ENCODE measurements at places on chromosomes 3 and 15. TPM values are rescaled to one million over a fixed set of nuclear protein-coding genes. Genes with fewer than 3 reads are reported as not detected.

DNA sequence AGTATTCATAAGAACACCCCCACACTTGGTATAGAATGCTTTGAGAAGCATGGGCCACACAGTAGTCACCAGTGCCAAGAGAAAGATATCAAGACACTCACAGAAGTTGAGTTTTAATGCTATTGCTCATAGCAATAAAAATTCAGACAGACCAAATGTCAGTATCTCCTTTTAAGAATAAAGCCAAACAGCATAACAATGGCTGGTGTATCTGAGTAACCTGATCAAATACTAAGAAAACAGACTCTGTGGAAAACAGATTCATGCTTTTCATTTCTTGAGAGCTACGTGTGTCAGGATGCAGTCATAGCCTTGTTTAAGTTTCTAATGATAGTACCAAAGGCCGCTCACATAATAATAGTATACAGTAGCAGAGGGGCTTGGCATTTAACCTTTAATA is 778.5 kb downstream of the MECOM start:
- no peak for DNase-seq

DNA sequence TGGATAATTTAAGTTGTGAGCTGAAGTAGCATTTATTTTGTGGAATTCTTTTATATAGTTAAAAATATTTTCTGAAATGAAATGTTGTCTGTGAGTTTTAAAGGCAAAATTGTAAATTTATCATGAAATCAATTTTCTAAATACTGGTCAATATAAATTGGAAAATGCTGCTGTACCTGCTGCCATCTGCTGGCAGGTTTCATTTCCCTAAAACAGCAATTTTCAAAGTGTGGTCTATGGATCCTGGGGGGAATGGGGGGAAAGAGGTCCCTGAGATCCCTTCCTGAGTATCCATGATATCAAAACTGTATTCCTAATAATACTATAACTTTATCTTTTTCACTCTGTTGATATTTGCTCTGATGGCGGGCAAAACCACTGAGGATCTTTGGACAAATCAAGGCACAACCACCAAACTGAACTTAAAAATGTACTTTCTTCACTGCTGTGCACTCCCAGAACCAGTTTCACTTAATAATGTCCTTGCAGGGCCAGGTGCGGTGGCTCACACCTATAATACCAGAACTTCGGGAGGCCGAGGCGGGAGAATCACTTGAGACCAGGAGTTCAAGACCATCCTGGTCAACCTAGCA is 17.2 kb upstream of the CCR4 start:
- DNase-seq: no peak

- DNase-seq: no peak
These were observed 18.8 kb upstream of the GOLGA8J start for GRCh38 chr15:30063835-30064546.

GRCh38 chr3:40470701-40471100 is 6.2 kb upstream of the ZNF619 start:
- DNase-seq: no peak

- DNase-seq: no peak
These were observed 348.4 kb upstream of the THBS1 start for GRCh38 chr15:39232512-39232911.

DNA sequence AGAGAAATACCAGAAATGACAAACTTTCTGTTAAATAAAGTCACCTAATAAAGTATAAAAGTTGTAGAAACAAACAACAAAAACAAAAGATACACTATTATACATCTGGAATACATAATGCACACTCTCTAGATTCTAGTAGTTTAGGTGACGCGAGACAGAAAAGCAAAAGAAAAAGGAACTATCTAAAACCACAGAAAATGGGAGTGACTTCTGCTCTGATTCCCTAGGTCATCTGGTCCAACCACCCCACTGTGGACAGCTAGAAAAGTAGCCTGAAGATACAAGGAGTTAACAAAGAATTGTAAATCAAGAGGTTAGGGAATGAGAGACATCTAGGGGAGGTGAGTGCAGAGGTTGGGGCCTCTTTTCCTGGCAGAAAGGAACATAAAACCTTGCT is 39.1 kb downstream of the DHX36 start:
- no peak for DNase-seq

DNA sequence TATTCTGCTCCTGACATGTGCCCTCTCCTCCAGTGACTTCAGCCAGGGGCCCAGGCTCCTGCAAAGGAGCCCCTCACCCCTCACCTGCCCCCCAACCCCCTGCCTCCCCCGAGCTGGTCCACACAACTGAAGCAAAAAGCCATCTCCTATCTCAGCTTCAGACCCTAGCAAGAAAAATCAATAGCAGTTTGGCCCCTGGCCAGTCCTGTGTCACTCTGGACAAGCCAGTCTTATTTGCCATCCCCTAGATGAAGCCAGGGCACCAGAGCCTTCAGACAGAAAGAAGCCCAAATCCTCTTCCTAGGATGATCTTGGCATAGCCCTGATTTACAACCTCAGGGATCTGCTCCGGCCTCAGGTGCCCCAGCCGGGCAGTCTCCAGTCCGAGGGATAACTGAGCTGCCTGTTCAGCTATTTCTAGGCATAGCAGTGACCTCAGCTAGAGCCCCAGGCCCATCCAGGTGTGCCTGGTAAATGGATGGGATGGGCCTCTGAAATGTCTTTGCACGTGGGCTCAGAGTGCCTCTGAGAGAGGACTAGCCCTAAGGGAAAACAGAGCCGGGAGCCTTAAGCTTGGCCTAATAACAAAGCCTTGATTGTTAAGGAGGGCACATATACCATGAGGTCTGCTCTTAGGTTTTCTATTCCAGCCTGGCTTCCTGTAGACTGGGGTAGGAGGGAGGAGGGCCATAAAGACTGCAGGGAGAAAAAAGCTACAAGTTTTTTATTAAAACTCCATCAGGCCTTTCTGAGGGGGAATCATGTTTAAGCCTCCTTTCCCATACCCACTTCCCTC is 242.0 kb downstream of the SHQ1 start:
- no peak for DNase-seq

DNA sequence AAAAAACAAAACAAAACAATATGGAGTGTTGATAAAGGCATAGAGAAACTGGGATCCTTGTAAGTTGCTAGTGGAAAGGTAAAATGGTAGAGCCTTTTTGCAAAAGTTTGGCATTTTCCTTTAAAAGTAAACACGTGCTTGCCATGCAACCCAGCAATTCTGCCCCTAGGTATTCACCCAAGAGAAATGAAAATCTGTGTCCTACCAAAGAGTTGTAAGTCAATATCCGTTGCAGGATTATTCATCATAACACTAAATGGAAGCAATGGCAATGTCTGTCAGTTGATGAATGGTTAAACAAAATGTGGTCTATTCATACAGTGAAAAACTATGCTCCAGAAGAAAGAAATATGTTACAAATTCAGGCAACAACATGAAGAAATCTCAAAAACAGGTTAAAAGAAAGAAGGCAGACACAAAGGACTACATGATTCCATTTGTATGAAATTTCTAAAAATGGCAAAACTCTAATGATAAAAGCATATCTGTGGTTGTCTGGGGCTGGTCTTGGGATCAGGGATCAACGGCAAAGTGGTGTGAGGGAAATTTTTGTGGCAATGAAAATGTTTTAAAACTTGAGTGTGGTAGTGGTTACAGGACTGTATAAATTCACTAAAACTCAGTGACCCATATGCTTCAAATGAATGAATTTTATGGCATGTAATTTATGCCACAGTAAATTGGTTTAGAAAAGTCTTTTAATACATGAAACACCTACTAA is 229.6 kb downstream of the OPA1 start:
- DNase-seq: no peak

DNA sequence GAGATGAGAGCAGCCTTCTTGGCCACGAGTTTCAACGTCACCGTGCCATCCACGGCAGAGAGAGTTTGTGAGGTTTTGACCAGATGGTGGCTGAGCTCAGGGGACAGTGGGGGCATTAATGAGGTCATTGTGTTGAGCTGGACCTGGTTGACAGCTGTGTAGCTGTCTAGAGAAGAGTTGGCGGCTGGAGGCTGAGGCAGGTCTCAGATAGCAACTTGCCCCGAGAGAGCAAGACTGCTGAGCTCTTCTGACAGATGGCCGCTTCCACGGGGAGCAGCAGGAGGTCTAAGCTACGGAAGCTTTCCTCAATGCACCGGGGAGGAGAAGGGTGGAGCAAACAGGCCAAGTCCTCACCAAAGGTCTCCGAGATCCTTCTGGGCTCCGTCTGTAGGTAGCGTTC is 44.8 kb upstream of the EIF5A2 start:
- no peak for DNase-seq

- DNase-seq: no peak
These were observed 12.0 kb upstream of the IQSEC1 start for GRCh38 chr3:13085081-13085845.

DNA sequence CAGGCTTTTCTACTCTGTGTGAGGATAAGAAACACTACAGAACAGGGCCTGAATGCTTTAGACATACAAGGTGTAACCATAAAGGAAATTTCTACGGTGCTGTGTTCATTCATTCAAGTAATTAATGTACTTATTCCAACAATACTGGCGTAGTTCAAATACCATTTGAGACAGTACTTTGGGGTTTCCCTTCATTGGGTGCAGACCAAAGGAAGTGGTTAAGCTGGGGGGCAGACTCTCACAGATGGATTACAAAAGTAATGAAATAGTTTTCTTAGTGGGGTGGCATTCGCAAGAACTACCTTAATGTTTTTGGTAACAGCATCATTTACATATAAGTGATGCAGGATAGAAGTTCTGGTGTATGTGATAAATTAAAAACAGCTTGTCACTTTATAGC is 65.9 kb downstream of the BTD start:
- DNase-seq: no peak

THAP10 gene
- total RNA-seq: 6.7 TPM

MEIS2 gene
- total RNA-seq: 9.3 TPM

ARPC4 gene
- total RNA-seq: 117 TPM

EFHB gene
- total RNA-seq: 0.46 TPM

Measured in Panc1 (cell line).